ENCODE measurements at places on chromosomes 13 and 19.

DNA sequence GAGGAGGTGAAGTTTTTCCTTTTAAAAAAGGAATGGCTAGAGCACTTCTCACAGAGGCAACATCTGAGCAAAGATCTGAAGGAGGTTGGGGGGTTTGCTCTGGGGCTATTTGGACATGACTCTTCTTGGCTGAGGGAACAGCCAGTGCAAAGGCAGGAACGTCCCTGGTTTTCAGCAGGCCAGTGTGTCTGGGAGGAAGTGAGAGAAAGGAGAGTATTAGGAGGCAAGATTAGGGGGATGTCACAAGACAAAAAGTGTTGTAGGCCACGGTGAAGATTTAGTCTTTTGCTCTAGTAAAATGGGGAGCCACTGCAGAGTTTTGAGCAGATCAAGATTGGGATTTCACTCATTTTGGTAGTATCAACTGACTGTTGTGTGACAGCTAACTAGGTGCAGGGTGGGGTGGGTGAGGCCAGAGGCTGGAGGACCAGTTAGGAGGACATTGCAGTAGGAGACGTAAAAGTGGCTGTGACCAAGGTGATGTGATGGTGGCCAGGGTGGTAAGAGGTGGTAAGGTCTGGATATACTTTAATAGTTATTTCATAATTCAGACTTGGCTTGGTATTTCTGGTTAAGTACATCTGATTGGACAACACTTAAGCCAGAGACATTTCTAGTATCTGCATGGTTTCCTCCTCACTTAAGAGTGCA is 40.6 kb downstream of the WDFY2 start:
- no peak for DNase-seq

DNA sequence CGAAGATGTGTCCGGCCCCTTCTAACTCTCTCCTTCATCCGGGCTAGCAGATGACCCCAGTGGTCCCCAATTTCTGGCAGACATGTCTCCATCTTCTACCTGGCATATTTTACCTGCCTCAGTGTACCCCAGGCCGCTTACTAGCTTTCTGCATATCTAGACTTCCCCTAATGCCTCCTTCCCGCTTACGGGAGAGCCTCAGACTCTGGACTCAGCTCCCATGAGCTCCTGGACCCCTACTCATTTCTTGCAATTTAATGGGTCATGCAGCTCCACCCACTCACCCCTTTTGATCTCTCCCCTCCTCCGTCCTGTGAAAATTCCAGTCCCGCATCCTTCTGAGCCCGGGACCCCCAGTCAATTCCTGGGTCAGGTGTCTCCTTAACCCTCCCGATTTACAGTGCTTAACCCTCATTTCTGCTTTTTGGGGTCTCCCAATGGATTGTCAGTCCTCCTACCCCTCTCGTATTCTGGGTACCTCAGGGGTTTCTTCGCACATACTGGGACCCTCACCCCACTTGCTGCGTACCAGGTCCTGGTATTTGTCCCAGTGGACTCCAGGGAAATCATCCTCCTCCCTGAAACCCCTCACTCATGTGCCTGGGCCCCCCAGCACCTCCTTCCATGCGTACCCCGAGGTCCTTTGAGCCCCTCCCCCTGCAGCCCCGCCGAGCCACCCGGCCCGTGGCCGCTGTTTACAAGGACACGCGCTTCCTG is 500 bp upstream of the JUNB start:
- no peak for DNase-seq

- no peak for DNase-seq
Observed at GRCh38 chr19:780935-781334, 16.3 kb upstream of the PTBP1 start.

DNA sequence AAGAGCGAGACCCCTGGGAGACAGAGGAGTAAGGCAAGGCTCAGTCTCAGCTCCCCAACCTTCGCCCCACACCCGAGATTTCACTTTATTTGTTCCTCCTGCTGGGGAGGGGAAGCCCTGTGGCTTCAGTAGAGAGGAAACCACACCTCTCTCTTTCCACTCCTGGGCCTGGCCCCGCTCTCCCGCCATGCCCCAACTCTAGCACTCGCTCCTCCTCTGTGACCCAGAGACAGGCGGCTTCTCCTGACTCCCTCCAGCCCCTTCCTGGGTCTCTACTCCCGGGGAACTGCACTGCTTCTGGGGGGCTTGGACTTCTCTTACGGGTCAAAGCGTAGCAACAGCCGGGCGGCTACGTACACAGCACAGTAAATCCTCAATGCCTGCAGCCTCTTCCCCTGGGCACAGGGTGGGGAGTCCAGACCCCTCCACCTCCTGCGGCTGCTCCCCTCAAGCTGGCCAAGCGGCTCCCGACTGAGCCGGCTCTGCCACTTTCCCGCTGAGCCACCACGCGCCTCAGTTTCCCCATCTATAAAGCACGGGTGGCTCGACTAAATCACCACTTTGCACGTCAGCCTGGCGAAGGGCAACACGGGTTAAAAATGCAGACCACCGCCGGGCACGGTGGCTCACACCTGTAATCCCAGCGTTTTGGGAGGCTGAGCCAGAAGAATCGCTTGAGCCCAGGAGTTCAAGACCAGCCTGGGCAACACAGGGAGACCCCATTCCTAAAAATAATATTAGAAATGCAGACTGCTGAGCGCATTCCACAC is 1.4 kb downstream of the RNF126 start:
- DNase-seq: peak; percentile 40

DNA sequence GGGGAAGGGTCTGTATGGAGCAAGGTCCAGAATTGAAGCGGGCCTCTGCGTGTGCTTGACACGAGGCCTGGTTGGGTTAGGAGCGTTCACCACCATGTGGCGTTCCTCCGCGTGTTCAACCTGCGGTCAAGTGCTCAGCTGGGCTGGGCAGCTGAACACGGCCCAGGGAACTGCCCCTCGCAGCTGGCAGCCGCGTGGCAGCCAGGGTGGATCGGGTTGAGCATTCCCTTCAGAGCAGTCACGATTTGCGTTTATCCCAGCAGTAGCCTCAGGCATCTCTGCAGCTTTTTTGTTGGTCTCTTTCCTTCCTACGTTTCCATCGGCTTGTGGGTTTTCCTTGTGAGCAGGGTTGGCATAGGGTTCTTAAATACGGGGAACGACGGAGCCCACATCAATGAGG is 28.7 kb upstream of the F2RL3 start:
- DNase-seq: no peak

- DNase-seq: no peak
Observed at GRCh38 chr13:79490824-79491223, 9.9 kb downstream of the NDFIP2 start.

GRCh38 chr19:15378534-15379082 is 979 bp downstream of the AKAP8 start:
- DNase-seq: no peak

- DNase-seq: no peak
Observed at GRCh38 chr19:11138601-11139300, 16.8 kb downstream of the SPC24 start.

GRCh38 chr13:41622432-41623429 is 165.4 kb downstream of the RGCC start:
- DNase-seq: no peak

- no peak for DNase-seq
Observed at GRCh38 chr19:38015761-38016160, 108.8 kb downstream of the SIPA1L3 start.

GRCh38 chr13:51097353-51098043 is 13.6 kb downstream of the C13orf42 start:
- DNase-seq: no peak

GRCh38 chr19:18070181-18070580 is 16.6 kb downstream of the IL12RB1 start:
- no peak for DNase-seq

DNA sequence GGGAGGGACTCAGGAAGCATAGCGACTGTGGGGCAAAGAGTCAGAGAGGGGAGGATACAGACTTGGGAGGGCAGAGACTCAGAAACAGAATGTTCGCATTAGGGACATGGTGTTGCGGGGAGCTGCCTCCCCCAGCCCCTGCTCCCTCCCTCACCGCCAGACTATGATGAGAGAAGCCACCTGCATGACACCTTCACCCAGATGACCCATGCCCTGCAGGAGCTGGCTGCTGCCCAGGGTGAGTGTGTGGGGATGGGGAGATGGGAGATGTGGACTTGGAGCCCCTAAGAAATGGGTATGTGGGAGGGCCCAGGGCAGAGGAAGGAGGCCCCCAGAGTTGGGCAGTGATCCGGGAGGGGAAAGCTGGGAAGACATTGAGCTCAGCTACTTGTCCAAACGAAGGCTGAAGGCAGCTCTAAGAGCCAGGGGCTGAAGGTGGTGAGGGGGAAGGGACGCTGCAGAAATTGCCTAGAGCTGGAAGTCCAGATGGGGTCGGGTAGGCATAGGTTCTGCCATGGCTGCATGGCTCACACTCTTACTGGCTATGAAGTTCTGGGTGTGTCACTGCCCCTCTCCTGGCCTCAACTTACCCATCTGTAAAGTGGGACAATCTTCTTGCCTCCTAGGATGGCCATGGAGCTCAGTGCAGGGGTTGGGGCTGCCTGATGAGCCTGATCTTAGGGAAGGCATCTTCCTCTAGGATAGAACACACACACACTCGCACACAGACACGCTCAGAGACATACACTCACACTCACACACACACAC is 1.4 kb downstream of the SPACA6 start:
- no peak for DNase-seq

GRCh38 chr13:24218977-24219376 is 58.5 kb downstream of the SPATA13 start:
- DNase-seq: no peak

DNA sequence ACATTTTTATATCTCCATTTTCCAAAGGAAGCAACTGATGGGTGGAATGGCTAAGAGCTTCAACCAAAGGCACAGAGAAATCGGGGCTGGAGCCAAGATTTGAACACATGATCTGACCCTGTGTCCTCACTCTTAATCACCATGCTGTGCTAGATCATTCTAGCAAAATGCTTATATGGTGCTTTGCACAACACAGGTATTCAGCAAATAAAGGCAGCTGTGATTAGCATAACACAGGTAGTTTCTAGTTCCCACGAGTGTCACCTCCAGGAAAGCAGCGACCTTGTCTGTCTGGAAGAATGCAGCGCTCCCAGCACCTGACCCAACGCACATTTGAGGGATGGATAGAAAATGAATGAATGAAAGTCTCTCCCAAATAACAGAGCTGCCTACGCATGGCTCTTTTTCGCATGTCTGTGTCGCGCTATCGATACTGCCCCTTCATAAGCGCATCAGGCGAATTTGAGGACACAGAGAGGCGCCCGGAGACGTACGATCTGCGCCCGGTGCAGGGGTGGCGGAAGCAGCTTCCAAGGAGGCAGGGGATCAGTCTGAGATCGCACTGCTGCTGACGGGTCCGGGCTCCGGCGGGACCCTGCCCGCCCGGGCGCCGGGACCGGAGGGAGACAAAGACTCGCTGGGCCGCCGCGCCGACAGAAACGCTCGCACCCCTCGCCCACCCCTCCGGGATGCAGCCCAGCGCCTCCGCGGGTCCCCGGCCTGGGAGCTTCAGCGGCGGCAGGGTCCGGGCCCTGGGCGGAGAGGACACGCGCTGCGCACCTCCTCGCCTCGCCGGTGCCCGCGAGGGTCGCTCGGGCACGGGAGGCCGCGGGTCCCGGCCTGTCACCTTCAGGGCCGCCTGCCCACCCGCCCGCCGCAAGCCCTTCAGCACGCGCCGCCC is 609 bp downstream of the EPS15L1 start:
- no peak for DNase-seq

DNA sequence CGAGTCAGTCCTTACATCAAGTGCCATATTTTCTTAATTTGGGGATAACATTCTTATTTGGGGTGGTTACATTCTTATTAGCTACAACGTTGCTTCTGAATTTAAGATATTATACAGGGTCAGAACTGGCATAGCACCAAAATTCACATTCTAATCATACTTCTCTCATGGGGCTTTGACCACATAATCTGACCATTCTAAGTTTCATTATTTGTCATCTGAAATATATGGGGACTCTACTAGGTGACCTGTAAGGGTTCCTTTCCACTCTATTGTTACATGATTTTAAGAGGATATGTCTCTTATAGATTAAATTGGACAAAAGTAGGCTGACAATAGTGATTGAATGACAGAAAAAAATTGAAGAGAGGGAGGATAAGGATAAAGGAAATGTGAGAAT is 536.5 kb downstream of the KCTD12 start:
- no peak for DNase-seq

DNA sequence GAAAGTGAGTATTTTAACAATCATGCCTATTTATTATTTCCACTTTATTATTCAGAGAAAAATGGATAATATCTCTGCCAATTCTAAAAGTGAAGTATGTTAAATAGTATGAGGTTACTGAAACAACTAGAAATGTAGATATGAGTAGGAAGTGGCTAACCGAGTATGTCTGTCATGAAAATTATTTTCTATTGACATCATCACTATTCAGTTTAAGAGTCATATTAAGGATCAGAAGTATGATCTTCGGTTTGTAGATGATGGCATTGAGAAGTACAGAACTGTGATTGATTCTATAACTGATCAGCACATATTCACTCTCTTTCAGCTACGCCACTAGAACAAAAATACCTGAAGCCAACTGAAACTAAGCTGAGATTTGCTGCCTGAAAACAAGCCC is 146.4 kb upstream of the SLITRK5 start:
- DNase-seq: no peak

DNA sequence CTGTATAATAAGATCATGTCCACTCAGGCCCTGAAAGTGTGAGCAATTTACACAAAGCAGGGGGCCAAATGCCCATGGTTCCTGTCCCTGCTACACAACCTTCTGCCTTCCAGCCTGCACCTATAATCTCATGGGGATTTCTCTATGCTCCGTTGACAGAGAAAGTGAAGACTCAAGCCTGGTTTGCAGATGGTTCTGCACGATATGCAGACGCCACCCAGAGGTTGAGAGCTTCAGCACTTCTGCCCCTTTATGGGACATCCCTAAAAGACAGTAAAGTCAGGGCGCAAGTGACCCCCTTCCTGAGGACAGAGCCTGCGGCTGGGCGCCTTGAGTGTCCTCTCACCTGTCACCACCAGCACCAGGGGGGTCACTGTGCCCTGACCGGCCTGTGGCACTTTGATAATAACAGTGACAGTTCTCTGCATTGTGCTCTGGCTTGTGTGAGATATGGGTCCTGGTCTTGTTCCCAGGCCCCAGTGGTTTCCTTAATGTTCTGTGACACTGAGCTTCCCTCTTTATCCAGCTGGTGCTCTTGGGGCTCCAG is 15.1 kb downstream of the LILRA5 start:
- DNase-seq: no peak

DNA sequence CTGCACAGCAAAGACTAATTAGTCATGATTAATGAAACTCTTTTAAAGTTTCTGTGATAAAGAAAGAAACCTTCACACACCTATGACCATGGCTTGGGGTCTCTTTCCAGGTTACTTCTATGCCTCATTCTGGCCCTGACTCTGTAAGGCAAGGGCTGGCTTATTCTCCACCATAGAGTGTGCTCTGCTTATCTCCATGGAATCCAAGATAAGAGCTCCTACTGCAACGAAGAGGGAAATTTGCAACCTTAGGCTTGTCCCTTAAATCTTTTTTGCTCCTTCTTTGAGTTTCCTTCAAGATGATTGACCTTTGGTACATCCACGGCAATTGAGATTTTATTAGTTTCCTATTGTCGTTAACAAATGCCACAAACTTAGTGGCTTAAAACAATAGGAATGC is 239.9 kb downstream of the SPRY2 start:
- DNase-seq: no peak

- DNase-seq: no peak
Observed at GRCh38 chr19:44615863-44616247, 2.5 kb downstream of the IGSF23 start.

- no peak for DNase-seq
Observed at GRCh38 chr13:50334115-50334778, 319.0 kb downstream of the KCNRG start.

Measured in activated gamma-delta T cell (primary cell).